Mucosa of gallbladder (tissue), 1 donor: ENCODE measurements at places on chromosomes 5 and 9. TPM values are rescaled to one million over a fixed set of nuclear protein-coding genes. Genes with fewer than 3 reads are reported as not detected.
A peak's percentile ranks its signal among the peaks of the same experiment; 100 is the strongest.

DNA sequence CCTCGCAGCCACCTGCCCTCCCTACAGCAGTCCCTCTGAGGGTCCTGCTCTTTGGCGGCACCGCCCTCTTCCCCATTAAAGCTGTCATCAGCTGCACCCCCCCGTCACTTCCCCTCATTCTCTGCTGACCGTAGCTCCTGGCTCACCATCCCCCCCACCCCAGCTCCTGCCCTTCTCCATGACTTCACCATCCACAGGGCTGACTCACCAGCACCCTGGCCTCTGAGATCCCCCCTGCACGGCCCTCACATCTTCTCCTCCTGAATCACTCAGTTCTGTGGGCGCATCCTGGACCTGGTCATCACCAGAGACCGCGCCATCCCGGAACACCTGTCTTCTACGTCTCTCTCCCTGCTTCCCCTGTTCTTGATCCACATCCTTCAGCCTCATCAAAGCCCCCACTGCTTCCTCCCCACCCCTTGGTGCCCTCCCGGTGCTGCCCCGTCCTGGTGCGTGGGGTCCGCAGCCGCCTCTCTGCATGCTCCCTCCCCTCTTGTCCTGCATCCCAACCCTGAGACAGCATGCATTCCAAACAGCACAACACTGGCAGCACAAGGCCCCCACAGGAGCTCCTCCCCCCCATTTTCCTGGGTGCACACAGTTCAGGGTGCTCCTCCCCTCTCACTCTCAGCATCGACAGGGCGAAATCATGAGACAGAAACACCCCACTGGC is 12.9 kb downstream of the FLT4 start:
- no peak for DNase-seq

DNA sequence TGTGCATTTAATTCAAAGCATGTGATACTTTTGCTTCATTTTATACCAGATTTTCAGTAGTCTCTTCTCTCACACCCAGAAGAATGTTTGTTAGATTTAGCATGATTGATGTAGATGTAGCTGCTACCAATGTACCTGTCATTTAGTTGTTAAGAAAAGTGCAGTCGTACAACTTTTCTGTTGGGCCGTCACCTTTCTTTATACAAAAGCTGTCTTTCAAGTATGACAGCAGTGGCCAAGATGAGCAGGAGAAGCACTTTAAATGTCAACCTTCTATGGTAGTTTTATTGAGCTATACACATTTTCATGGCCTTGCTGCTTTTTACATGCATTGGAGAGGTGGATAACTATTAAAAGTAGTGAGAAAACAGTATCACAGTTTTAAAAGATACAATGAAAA is 77.7 kb upstream of the PTPRD start:
- no peak for DNase-seq

GRCh38 chr5:62030326-62030725 is 275.7 kb upstream of the KIF2A start:
- no peak for DNase-seq

- DNase-seq, result peak; percentile 28
Measured at GRCh38 chr9:137694962-137695875, 76.4 kb downstream of the EHMT1 start.

DNA sequence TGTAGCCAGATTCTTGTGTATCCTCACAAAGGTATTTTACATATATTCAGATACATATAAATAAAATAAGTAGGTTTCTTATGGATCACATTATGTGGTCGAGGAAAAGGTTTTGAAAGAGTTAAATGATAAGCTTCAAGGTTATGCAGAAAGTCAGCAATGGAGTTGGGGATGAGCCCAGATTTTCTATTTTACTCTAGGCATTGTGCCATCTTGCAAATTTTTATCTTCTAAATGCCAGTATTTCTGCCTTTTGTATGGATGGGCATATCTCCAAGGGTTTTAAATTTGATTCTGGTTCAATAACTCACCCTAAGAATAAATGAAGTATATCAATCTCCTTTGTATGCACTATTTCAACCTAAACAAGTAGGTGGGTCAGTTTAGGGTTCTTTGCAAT is 410.7 kb downstream of the DMRTA1 start:
- no peak for DNase-seq

DNA sequence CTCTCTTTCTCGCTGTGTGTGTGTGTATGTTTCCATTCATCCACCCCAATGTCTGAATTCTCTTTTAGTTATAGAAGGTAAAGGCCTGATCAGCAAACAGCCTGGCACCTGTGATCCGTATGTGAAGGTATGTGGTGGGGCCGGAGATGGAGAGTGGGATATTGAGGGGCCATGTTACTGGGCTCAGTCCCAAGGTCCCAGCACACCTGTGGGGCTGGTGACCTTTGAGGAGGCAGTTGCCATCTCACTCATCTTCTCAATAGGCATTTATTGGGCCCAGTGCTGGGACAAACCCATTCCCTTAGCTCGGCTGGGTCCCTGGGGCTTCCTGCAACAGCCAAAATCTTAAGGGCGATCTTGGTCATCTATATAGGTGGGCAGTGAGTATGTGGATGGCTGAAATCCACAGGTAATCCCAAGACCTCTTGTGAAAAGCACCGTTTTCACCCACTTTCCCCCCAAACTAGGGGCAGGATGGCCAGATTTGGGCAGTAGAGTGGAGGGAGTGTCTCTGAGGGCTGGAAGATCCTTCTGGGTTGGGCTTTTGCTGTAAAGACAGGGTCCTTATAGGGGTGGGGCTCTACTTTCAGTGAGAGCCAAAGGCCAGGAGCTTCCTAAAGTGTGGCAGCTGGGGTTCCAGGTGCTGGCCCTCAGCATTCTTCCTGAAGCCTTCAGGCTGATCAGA is 19.6 kb downstream of the RGS3 start:
- DNase-seq, result no peak

DNA sequence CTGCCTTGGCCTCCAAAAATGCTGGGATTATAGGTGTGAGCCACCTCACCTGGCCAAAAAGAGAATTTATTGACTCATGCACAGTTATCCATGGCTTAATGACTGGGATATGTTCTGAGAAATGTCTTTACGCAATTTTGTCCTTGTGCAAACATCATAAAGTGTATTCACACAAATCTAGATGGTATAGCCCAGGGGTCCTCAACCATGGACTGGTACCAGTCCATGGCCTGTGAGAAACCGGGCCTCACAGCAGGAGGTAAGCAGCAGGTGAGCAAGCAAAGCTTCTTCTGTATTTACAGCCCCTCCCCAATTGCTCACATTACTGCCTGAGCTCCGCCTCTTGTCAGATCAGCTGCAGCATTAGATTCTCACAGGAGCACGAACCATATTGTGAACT is 12.4 kb upstream of the SIL1 start:
- no peak for DNase-seq

GRCh38 chr5:135443161-135443960 is 3.8 kb downstream of the DCANP1 start:
- DNase-seq, result no peak

GRCh38 chr9:131942146-131942720 is 137.4 kb downstream of the MED27 start:
- DNase-seq, result no peak

DNA sequence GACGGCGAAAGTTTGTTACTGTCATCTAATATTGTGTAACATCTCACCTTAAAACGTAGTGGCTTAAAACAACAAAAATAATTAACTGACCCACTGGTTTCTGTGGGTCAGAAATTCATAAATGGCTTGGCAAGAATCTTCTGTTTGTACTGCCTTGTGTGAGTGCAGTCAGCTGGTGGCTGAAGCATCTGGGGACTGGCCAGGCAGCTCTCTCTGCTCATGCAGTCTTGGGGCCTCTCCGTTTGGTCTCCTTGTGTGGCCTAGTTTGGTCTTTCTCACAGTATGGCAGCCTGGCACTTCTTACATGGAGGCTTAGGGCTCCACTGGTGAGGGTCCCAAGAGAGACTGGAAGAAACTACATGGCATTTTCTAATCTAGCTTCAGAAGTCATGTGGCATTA is 49.0 kb upstream of the CTXN3 start:
- no peak for DNase-seq

DNA sequence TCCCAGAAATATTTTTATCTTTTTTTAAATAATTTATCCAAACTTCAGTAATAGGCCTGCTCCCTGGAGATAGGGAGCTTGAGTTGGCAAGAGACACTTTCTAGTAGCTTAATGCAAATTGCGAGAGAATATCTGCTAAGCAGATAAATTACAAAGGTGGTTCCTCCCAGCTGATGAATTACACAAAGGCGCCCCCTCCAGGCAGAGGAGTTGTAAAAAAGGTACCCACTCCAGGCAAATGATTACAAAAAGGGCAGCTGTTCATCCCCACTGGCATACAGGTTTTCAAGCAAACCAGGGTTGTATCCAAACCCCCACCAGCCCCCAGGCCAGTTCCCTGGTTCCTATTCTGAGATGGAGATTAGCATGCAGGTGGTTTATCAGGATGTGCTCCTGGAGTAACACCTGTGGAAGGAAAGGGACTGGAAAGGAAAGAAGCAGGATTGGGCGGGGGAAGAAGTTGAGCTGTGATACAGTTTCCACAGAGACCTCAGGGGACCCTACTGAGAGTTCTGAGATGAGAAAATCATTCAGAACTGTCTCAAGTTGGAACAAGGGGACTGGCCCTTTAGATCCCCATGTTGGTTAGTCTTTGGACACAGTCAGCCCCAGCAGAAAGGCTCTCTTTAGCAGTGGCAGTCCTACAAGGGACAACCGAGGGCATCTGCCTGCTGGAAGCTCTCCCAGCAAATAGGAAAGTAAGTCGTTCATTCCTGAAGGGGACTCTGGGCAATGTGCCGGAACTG is 25.5 kb downstream of the ESM1 start:
- DNase-seq, result no peak

DNA sequence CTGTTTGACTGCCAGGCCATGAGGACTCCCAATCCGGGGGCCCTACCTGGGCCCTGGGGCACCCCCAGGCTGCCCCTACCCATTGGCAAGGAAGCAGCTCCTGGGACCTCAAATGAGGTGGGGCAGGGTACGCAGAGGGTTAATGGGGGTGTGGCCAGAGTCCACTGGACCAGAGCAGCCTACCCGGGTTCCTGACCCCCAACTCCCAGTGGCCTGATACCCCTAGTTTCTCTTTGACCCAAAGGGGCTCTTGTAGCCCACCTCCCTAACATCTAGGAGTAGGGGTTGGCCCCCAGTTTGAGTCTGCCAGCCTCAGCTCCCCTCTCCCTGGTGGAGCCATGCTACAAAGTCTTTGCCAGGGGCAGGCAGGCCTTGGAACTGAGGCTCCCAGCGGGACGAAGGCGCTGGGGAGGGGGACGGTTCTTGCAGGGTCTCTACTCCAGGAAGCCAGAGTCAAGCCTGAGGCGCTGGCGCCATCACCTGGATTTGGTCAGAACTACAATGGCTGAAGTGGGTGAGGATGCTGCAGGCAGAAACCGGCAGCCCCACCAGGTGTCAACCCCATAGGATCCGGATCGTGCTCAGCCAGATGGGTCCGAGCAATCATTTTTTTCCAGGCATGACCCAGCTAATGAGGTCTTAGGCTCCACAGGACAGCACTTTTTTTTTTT is 8.4 kb upstream of the CERCAM start:
- peak; percentile 19 for DNase-seq

GRCh38 chr5:13745508-13745907 is 199.0 kb downstream of the DNAH5 start:
- DNase-seq, result no peak

- no peak for DNase-seq
Measured at GRCh38 chr5:9557696-9558095, 11.8 kb upstream of the SEMA5A start.

The PLAC8L1 gene
- total RNA-seq, result not detected

The ACSL6 gene
- 1.5 TPM for total RNA-seq

The TXN gene
- 158 TPM for total RNA-seq

The MEIKIN gene
- not detected for total RNA-seq

The PCDHGA10 gene
- 6.2 TPM for total RNA-seq
